ENCODE measurements at places on chromosomes 5 and 9.
A peak's percentile ranks its signal among the peaks of the same experiment; 100 is the strongest.

- peak; percentile 67 for DNase-seq
Observed at GRCh38 chr9:127589955-127590370, 22.1 kb upstream of the STXBP1 start.

GRCh38 chr5:95715799-95716461, 15.2 kb upstream of the RHOBTB3 start:
- DNase-seq = no peak

- no peak for DNase-seq
Observed at GRCh38 chr9:38423273-38423972, 831 bp downstream of the IGFBPL1 start.

- DNase-seq = no peak
Observed at GRCh38 chr9:127223810-127224177, 40.8 kb upstream of the GARNL3 start.

DNA sequence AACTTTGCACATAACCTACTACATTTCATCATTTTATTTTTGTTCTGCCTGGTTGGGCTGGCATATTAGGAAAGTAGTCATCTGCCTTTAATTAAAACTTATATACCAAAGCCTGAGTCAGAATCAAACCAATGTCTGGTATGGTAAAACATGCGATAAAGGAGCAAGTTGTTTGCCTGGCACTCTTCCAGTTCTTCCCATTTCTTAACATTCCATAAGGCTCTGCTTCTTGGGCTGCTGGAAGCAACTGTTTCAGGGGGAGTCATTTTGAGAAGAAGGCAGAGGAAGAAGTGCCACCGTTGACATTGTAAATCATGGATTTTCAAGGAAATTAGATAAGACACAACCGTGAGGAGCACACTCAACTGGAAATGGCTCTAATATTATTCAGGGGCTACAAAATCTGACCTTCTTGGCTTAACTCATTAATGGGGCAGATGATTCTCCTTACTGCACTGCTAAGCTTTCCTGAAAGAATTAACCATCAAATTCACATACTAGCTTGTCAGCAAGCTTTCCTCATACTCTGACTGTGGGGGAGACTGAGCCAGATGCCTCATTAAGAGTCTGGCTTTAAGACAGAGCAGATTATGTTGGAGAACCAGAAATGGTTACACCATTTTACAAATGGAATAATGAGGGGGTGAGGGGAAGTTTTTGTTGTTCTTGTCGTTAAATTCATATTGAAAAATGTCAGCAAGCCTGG, 391.0 kb downstream of the TMEM232 start:
- DNase-seq = no peak

DNA sequence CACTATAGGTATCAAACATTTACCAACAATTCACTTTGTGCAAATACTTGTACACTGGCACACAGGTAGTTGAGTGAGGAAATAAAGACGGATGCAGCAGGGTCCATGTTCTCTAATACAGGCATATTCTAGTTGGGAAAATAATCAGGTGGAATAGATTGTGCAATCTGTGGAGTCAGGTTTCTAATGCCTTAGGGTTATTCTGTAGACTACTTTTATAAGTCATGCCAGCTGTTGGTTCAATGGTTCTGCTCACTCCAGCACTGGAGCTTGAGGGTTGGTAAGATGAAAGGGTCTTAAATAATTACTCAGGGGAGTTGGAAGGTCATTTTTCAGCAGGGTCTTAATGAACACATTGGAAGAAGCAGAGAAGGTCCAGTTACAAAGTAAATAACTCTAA, 690.3 kb upstream of the DMAC1 start:
- DNase-seq = peak; percentile 6

GRCh38 chr5:448061-448765, 5.2 kb downstream of the EXOC3 start:
- DNase-seq = no peak

DNA sequence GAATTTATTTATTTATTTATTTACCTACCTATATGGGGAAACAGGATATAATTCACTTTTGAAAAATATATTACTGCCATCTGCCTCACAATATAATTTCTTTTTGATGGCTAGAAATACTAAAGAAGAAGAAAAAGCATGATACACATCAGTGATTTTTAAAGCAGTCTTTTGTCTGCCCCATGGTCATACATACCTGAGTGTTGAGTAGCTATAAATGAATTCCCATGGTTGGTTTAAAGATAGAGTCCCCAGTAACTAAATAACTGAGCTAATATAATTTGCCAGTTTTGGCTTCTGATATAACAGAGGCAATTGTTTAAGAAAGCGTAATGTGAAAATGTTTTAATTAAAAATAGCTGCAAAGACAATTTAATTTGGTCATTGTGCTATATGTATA, 447.8 kb downstream of the PDE4D start:
- no peak for DNase-seq

GRCh38 chr9:14314424-14314928, 535 bp upstream of the NFIB start:
- peak; percentile 74 for DNase-seq

GRCh38 chr9:108983885-108984284, 29.4 kb downstream of the CTNNAL1 start:
- DNase-seq = no peak

DNA sequence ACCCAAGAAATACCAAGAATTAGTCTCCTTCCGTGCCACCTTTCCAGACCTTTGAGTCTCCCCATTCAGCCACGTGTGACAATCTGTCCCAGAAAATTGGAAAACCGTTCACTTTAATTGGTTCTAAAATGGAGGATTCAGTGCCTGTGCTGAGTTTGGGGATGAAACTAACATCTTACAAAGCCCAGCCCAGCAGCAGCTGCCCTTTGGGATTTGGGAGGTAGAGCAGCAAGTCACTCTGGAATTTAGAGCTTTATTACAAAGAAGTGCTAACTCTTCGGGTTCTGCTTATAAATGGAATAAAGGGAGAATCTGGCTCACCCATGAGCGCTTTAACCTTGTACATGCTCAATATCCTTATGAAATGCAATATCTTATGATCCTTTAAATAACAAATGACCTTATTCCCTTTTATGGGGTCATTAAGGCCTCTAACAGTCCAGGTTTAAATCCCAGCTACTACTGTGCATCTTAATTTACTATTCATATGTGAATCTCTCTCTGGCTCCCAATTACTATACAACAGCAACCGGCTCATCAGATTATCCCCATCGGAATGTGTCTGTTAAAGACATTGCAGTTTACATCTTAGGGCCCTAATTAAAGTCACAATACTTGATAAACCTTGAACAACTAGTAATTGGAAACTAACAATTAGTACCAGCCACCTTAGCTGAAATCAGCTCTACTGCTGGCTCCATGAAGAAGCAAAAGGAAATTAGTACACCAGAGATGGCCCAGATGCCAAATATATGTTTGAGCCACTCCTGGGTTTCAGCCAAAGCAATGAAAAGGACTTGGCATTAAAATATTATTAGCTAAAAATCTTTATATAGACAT, 271.8 kb upstream of the SMARCA2 start:
- DNase-seq = no peak

DNA sequence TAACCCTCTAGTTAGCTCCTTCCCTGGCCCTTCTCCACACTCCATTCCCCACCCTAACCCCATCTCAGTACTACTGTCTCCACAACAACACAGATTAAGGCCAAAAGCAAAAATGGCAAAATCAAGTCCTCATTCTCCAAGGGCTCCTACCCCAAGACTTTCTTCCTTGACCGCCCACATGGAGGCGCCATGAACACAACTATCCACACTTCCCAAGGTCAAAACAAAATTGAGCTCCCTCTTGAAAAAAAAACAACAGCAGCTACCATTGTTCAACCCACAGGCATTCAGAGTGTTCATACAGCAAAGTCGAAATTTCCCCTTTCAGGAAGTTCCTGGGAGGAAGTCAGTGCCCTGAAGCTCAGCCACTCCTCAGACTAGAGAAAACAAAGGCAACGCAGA, 54.4 kb downstream of the GNAQ start:
- peak; percentile 17 for DNase-seq

DNA sequence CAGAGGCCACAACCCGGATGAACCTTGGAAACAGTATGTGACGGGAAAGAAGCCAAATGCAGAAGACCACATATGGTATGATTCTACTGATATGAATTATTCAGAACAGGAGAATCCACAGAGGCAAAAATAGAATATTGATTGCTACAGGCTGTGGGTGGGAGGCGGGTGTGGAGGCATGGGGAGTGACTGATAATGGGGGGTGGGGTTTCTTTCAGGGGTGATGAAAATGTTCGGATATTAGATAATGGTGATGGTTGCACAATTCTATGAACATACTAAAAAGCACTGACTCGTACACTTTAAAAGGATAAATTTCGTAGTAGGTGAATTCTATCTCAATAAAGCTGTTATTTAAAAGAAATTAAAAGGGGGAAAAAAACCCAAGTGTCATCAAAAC, 10.7 kb downstream of the IL4 start:
- no peak for DNase-seq

GRCh38 chr9:4519604-4520003, 29.3 kb downstream of the SLC1A1 start:
- no peak for DNase-seq

- DNase-seq = no peak
Observed at GRCh38 chr5:99674101-99674500, 745.3 kb upstream of the CHD1 start.

DNA sequence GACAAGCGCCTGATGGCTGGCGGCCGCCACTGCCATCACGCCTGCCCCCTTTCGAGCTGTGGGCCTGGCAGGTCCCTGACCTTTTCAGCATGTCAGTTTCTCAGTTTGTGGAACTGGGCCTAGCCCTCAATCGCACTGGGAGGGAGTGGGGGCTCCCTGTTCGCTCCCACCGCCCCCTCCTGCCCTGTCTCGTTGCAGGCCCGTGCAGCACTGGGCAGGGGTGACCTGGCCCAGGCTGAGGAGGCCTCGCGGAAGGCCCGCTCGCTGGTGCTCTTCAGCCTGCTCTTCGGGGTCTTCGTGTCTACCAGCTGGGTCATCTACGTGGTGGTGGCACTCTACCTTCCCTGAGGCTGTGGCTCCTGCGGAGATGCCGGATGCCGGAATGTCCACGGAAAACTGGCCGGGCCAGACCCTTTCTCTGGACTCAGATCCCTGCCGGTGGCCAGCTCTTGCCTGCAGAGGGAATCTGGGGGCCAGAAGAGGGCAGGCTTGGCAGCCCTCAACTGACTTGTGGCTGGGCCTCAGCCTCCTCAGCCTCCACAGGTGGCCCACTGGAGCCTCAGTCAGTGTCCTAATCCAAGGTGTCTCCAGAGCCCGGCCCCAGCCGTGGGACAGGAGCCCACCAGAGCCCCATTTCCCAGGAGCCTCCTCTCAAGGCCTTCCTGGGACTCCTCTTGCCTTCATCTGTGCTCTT, 12.7 kb downstream of the PRRT1B start:
- DNase-seq = no peak

- no peak for DNase-seq
Observed at GRCh38 chr9:22241611-22242010, 205.0 kb upstream of the DMRTA1 start.

DNA sequence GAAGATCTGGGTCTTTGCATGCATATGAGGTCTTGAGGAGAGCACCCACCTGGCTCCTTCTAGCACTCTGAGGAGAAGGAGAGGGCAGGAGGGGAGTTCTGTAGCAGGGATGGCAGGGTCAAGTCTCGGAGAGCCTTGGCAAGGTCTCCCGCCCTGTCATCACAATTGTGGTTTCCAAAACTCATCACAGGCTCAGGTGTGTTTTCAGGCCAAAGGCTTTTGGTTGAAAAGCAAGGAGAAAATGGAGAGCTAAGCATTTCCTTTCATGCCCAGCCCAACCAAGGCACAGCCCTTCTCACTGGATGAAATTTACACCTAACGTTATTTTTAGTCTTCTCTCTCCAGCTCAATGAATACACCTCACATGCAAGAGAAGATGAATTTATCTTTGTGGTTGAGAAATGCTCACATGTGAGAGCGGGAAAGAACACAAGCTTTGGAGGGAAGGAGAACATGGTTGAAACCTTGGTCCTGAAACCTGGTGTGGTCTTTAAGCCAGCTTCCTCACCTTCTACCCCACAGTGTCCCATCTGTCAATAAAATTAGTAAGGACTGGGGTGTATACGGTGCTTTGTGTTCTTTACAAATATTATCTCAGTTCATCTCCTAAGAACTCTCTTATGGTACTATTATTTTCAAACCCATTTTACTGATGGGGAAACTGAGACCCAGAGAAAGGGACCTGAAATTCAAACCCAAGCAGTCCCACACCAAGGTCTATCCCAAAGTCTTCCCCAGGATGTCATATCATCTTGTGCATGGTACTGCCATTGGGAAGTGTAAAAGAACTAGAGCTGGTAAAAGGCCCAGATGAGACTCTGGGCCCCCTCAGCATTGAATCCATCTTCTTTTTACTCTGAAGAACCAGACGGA, 47.8 kb upstream of the CPEB4 start:
- no peak for DNase-seq

DNA sequence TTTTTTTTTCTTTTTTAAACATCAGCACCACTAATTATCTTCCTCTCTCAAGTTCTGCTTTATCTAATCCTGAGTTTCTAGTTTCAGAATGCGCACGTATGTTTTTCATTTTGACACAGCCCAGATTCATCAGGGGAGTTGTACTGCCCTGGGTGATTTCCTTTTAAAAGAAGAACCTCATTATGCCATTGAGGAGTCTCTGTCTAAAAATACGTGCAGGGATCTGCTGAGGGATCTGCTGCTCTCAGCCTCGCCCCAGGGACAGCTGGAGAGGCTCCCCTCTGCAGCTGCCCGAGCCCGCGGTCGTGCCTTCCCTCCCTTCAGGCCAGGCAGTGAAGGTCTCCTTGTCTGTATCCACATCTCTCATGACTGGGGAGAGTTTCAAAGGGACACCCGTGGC, 273.1 kb downstream of the ARHGEF28 start:
- DNase-seq = no peak

DNA sequence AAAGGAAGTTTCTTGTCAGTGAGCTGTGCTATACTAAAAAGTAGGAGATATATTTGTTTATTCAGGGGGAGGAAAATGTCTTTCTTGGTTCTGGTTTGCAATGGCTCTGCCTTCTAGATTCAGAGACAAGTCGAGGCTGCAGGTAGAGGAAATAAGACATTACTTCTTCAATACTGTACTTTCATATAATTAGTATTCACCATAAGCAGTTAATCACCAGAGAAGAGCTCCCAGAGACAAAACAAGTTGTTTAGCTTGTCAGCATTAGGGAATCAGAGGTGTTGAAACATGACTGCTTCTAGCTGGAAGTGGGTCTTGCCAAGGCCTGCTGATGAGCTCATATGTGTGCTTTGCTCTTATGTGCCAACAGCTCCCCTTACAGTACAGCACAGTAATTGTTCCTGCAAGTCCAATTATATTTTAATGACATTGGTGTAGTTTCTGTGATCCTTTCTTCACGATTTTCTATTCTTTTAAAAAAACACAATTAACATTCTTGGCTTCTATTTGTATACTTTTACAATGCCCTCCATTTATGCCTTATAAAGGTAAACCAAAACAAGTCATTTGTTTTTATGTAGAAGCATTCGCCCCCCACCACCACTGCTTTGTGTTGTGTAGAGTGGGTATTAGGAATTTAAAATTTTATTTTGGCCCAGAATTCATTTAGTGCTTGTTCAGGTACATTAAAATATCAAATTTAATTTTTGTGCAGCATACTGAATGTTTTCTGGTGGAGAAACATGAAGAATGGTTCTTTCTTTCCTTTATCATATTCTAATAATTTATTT, 112.2 kb downstream of the RPS23 start:
- DNase-seq = peak; percentile 76

Measured in NCI-H748 treated with DMSO at 0.1 percent for 48 hours (cell line).